ENCODE measurements at places on chromosomes 5 and 9.
A peak's percentile ranks its signal among the peaks of the same experiment; 100 is the strongest.

- DNase-seq, result no peak
Observed at GRCh38 chr5:107321906-107322305, 348.8 kb downstream of the EFNA5 start.

DNA sequence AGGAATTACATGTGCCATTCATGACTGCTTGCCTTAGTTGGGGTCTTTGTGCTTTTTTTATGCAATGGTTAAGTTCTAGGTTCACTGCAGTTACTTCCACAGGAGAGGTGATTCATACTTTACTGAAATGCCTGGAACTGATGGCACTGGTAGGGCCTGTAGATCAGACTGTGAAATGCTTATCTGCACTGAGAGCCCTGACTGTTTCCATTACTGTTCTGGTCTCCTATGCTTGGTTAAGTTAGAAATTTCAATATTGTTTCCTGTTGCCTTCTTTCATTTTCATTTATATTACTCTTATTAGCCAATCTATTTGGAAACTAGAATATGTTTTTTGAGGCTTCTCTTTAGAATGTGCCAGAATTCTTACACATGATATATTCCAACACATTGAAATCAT, 484.1 kb upstream of the SEMA6A start:
- no peak for DNase-seq

- DNase-seq, result no peak
Observed at GRCh38 chr5:40333459-40334241, 346.1 kb upstream of the PTGER4 start.

GRCh38 chr5:172854971-172855370, 20.9 kb downstream of the ERGIC1 start:
- DNase-seq, result no peak

- DNase-seq, result no peak
Observed at GRCh38 chr9:99012957-99013512, 69.3 kb downstream of the COL15A1 start.

GRCh38 chr5:151896031-151896691, 28.5 kb downstream of the GLRA1 start:
- DNase-seq, result no peak

GRCh38 chr9:127537014-127537413, 75.1 kb upstream of the STXBP1 start:
- no peak for DNase-seq

- DNase-seq, result no peak
Observed at GRCh38 chr5:38104497-38105230, 153.7 kb upstream of the EGFLAM start.

- DNase-seq, result no peak
Observed at GRCh38 chr9:21806644-21807043, 4.2 kb downstream of the MTAP start.

GRCh38 chr5:22109315-22109714, 743.8 kb downstream of the CDH12 start:
- DNase-seq, result no peak

DNA sequence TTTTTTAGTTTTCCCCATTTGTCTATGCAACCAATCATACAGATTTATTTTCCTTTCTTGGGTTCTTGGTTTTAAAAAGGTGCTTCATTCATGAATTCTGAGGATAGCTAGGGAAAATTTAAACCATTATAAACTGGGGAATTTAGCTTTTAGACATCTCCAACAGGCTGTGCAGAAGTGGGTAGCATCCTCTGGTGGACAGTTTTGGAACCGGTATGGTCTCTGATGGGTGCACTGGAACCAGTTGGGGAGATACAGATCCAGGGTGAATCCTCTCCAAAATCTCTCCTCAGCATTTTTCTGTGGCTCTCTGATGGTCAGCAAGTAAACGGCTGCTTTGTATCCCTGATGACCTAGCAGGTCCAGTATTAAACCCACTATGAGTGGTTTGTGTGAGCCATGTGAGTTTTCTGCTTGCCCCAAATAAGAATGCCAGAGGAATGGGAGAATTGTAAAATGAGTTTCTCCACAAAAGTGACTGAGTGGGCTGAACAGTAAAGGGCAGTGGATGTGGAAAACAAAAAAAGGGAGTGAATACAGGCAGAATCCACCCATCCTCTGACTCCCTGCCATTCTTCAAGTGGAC, 9.1 kb upstream of the DNAJC25 start:
- no peak for DNase-seq

DNA sequence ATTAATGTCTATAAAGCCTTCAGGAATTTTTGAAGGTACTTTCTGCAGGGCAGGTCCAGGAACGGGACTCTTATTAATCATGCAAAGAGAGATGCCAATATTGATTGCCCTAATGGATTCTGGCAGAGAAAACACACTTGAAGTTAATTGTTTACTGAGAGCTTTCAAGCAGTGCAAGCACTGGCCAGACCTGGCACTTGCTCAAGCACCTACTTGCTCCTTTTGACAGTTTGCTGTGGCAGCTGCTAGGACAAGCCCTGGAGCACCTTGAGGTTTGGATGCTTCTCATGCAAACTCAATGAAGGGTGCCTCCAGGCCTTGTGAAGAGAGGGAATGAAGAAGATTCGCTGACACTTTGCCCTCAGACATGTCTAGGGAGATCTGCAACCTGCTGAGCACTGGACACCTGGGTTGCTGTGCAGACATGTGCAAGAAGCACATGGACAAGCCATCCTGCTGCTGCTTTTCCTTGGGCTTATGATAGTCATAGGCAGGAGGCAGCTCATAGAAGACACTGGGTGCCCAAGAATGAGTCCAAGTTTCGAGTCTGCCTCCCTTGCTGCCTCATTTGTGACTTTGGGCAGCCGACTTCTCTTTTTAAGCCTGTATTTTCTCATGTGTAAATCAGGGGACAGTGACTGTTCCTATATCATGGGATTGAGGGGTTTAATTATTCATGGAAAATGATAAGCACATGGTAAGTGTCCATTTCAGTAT, 88.8 kb upstream of the EQTN start:
- no peak for DNase-seq

DNA sequence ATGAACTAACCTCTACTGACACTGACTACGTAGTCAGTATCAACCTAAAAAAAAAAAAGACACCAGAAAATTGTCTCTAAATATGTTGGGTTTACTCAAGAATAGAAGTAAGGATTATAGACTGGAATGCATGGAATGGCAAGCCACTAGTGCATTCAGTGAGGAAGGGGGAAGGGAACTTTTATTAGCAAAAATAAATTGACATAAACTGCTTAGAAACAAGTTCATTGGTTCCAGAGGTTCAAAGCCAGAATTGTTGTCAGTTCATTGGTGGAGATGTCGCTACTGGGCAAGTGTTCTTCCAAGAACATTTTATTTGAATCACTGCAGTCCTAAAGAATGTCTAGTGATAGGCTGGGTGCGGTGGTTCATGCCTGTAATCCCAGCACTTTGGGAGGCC, 26.1 kb upstream of the AOPEP start:
- DNase-seq, result no peak

DNA sequence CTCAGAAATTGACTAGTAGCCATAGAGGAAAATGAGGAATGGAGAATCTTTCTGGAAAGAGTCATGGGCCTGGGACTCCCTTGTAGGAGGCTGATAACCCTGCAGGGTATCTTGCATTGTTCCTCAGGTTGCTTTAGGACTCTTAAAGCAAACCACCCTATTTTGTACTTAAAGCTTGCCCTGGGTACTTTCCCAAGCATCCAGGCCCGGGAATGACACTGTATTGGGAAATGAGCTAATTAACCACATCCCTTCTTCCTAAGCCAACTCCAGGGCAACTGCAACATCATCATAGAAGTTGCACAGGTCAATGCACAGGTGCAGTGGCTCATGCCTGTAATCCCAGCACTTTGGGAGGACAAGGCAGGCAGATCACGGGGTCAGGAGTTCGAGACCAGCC, 55.9 kb downstream of the UGCG start:
- DNase-seq, result no peak

DNA sequence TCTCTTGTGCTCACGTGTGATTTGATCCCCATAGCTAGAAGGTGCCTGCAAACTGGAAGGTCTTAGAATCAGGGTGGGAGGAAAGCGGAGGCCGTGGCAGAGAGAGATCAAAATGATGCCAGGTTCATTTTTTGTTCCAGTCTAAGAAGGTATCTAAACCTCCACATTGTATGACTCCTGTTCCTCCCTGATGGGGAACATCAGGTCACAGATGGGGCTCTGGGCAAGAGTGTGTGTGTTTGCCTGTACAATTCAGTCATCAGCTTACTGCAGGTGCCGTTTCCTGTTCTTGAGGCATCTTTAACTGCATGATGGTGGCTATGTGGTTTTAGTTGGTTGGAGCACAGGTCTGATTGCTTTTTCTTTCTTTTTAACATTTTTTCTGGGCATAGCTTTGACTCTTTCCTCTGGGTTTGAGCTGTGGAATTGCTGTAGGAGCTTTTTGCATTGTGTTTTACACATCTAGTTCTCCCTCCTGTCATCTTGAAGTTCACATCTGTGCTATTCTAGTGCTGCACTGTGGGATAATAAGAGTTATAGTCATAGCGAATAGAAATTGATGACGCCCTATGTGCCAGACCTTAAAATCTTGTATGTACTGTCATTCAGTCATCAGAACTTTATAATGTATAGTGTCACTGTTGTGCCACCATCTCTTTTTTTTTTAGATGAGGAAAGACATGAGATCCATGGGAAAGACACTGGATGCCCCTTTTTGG, 30.8 kb downstream of the ARHGAP26 start:
- peak; percentile 11 for DNase-seq

GRCh38 chr9:126116351-126117157, 210.1 kb upstream of the MVB12B start:
- no peak for DNase-seq

- DNase-seq, result no peak
Observed at GRCh38 chr5:122063836-122064235, 14.2 kb downstream of the LOX start.

DNA sequence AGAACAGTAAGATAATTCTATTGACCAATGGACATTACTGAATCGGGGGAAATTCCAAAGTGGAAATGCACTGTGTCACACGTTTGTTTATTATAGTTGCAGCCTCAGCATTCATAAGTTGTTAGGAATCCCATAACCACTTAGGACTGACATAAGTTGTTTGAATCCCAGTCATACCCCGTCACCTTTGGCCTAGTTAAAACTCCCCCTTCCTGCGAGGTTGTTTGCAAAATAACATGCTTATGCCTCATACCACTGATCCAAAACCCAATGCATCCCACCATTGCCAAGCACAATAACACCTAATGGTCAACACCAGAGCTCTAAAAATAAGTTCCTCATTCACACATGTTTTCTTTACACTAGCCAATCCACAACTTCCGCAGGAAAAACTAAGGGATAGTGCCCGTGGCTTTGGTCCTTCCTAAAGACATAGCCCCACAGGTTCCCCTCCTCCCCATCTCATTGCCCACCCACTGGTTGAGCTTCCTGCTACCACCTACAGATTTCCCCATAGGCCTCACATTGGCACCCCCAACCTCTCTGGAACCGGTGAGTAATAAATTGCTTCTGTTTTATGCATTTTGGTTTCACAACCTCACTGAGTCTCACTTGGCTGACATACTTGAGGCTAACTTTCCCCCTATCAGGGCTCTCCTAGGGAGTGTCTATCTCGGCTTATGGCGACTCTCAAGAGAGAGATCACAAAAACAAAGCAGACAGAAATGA, 42.3 kb upstream of the MUSK start:
- DNase-seq, result no peak

GRCh38 chr9:90458485-90458884, 184.1 kb downstream of the DIRAS2 start:
- no peak for DNase-seq

- no peak for DNase-seq
Observed at GRCh38 chr5:133761632-133762031, 149.3 kb upstream of the FSTL4 start.

- no peak for DNase-seq
Observed at GRCh38 chr9:71692337-71692736, 76.0 kb downstream of the CEMIP2 start.

DNA sequence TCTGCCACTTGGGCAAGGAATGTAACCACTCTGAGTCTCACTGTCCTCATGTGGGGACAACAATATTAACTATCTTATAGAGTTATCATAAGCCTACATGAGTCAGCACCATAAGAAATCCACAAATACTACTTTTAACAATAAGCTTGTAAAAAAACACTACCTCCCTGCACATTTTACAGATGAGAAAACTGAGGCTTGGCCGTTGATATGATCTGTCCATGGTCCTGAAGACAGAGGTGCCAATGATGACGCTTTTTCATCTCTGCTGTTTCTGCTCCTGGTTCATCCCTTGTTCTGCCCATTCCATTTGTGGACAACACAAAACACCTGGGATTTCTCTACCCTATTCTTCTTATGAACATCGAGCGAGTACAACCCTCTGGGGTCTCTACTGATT, 23.4 kb upstream of the STRBP start:
- DNase-seq, result no peak

- DNase-seq, result no peak
Observed at GRCh38 chr5:91187032-91187431, 196.1 kb downstream of the ARRDC3 start.

- no peak for DNase-seq
Observed at GRCh38 chr5:75992753-75993152, 90.4 kb upstream of the SV2C start.

GRCh38 chr9:93235300-93235960, 51.5 kb downstream of the WNK2 start:
- no peak for DNase-seq

DNA sequence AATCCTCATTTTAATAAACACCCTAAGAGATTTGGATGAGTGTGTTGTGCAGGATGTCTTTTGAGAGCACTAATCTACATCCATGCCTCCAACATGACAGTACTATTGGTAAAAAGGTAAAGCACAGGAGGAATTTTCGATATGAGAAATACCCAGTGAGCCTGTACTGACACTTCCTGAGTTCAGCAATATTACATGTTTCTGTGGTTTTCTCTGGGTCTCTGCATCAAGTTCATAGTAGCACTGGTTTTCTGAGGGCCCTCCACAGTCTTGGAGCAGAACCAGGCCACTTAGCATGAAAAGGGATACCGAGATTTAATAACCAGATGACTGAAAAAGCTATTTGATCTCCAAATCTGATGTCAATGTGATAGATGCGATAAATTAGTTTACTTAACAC, 524.1 kb downstream of the TMEM38B start:
- no peak for DNase-seq

DNA sequence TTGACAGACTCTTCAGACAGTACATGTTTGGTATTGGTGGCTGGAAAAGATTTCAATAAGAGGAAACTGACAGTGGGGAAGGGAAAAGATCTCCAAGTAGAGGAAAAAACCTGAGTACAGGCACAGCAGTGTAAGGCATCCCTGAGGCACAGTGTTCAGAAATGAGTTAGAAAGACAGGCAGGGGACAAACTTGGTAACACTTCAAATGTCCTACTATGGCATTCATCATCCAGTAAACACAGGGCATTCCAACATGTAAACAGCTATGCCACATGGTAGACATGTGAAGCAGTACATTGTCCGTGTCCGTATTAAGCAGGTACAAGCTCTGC, 45.0 kb upstream of the NR5A1 start:
- DNase-seq, result no peak

GRCh38 chr9:76704593-76705204, 59.5 kb upstream of the PCA3 start:
- DNase-seq, result no peak

GRCh38 chr9:8694983-8695588, 895.5 kb upstream of the DMAC1 start:
- no peak for DNase-seq
